ENCODE measurements at places on chromosomes 1 and 21. TPM values are rescaled to one million over a fixed set of nuclear protein-coding genes. Genes with fewer than 3 reads are reported as not detected.

DNA sequence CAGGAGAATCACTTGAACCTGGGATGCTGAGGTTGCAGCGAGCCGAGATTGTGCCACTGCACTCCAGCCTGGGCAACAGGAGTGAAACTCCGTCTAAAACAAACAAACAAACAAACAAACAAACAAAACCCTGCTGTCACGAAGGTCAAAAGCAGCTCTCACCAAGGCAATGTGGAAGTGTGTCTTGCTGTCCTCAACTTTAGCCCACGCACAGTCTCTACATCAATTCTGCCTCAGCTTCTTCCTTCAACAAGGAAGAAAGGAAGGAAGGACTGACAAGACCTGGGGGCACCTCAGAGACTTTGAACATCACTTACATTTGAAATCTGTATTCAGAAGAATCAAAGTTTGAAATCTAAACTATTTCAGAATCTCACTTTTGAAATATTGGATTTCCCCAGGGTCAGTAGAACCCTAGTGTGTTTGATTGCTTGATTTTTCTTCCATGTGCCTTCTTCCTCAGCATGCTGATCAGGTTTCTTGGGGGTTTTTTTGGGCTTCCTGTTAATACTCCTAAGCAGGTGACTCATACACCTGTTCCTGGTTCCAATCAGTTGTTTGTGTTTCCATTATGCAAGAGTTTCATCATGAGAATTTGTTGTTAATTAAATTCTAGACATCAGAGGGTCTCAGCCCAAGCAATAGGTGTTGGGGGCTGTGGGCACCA, 6.5 kb upstream of the CSTB start:
- no peak for DNase-seq

DNA sequence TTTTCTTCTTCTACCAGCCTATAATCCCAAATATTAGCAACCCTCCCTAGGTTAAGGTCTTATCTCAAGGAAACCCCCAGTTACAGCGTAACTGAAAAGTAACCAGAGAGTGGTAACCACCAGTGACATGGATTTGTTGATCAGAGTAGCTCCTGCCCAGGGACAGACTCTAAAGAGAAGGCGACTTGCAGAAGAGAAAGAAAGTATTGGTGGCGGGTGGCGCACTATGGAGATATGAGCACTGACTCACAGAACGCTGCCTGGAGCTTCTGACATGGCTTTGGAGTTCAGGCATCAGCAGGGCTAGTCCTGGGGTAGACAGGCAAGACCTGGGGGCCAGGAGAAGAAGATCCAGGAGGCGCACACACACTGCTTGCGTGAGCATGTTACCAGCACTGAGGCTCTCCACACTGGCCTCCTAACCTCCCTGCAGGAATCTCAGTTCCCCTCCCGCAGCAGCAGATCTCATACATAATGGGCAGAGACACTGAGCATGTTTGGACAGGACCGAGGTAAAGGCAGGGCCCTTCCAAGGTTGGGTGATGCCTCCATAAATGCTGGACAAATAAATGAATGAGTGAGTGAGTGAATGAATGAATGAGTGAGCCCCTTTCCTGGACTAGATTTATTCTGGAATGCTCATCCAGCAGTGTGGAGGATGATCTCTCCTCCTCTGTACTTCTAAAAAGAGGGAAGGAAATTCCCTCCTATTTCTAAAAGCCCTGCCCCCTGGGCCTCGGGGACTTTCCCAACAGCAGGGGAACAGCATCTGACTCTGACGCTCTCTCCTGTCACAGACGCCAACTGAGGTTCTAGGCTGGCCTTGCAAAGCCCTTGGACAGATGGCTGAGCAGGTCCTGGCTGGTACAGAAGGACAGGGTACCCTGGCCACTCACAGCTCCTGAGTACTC, 175.5 kb downstream of the CLIC6 start:
- no peak for DNase-seq

DNA sequence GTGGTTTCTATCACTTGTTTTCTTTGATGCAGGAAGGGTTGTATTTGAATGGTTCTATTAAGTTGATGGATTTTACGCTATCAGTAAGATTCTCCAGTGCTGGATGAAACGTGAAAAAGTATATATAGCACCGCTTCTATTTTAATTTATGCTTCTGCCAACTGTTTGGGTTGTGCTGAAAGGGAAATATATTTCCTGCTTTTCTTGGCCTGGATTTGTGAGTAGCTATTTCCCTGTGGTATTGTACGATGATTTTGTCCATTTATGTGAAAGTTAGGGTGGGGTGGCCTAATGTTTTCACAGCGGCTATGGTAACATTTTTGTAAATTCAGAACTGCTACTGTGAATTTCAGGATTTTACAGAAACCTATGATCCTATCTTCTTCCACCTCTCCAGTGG, 322 bp downstream of the C1orf162 start:
- no peak for DNase-seq

GRCh38 chr1:61580417-61580816, 144.5 kb downstream of the TM2D1 start:
- DNase-seq: no peak

DNA sequence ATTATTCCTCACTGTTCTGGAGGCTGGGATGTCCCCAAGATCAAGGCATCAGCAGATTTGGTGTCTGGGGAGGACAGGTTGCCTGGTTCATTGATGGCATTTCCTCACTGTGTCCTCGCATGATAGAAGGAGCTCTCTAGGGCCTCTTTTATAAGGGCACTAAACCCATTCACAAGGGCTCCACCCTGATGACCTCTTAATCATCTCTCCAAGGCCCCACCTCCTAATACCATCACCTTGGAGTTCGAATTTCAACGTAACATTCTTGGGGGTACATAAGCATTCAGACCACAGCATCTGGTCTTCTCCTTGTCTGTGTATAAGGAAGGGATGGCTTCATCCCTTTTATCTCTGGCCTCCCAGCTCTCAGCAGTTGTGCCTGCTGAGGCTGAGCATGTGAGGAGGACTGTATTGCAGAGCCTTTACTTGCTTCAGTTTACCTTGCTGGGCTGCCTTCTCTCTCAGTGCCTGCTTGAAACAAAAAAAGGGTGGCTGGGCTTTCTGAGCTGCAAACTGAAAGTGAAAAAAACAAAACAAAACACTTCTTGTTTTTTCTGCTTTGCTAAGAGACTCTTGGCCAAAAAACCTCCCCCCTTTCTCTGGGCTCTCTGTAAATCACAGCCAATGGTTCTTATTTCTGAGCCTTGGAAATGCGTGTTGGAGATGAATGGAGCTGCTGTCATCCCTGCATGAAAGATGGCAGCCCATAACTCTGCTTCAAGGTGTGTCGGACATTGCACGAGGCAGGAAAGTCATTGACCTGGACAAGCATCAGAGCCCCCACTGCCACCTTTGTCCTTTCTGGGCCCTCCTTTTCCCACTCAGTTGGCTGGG, 75.8 kb downstream of the RHOU start:
- DNase-seq: peak; percentile 49

GRCh38 chr1:15276691-15277446, 29.8 kb downstream of the FHAD1 start:
- DNase-seq: no peak

DNA sequence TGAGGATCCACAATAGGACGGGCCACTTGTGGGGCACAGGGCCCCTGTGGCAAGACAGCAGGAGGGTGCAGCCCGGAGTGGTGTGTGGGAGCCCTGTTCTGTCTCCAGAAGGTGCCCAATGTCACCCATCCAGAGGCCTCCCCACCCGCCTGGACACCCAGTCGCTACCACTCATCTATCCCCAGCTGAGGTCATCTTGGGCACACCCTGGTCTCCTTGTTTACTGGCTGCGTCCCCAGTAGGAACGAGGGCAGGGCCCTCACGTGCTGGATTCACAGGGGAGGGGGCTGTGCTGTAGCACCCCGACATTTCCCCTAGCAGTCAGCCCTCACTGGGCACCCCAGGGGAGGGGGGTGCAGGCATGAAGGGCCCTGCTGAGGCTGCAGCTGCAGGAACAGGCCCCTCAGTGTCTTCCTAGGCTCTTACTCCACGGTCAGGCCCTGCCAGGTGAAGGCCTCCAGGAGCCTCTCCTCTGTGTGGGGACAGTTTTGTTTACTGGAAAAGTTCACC, 2.3 kb upstream of the TNNT2 start:
- no peak for DNase-seq

- no peak for DNase-seq
Observed at GRCh38 chr1:118271883-118272282, 86.9 kb upstream of the SPAG17 start.

GRCh38 chr1:197904126-197904787, 1.8 kb downstream of the C1orf53 start:
- no peak for DNase-seq

- DNase-seq: no peak
Observed at GRCh38 chr1:193237381-193237978, 51.1 kb upstream of the B3GALT2 start.

DNA sequence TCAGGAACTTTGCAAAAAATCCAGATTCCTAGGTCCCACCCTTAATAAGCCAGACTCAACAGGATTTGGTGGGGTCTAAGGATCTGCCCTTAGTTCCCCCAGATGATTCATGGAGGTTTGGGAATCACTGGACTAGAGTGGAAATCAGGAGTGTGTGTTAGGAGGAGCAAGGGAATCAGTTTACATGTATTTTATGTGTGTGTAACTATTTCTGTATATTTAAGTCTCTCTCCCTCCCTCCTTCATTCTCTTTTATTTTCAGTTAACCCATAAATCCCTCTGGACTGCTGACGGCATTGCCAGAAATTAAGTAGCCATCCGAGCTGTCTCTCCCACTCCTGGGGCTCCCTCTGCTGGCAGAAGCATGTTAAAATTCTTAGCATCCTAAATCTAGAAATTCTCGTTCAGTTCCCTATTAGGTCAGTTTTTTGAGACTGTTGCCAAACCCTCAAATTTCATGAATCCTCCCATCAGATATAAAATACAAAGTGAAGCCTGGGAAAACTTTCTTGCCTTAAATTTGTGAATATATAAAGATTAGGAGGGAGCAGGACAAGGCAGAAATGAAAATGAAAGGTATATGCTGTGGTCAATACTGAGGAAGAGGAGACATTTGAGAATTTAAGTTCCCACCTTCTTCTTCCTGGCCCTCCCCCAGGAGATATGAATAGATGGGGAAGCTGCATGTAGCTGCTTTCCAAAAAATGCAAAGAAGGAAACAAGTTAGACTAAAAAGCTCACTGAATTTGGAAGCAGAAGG, 11.7 kb upstream of the HSD11B1 start:
- DNase-seq: peak; percentile 74

GRCh38 chr1:182113879-182114626, 52.5 kb upstream of the ZNF648 start:
- DNase-seq: peak; percentile 21

- peak; percentile 62 for DNase-seq
Observed at GRCh38 chr1:58515794-58516401, 30.6 kb downstream of the OMA1 start.

DNA sequence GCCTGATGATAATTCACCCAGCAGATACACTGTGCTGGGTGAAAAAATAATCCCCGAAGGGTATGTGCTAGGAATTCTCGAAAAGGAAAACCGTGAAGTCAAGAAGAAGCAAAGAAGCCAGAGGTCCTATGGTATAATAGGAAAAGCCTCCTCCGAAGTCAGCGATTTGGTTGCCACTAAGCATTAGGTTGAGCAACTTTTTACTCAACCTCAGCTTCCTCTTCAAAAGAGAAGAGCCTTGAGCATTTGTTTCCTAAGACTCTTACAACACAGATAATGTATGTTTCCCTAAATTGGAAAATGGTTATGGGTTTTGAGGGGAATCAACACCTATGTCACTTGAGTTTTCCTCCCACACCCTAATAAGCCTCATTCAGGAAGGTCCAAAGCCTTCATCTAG, 21.3 kb upstream of the MNDA start:
- DNase-seq: no peak

The LIPI gene
- not detected for total RNA-seq

The AMY2A gene
- total RNA-seq: not detected

The KCNJ6 gene
- total RNA-seq: not detected

The ACTL8 gene
- not detected for total RNA-seq

Data from uterus (tissue), 4 donors.